Activated naive CD8-positive, alpha-beta T cell treated with anti-CD3 and anti-CD28 coated beads, Interleukin-2, amount 50 U/mL, for 16 hours (primary cell): ENCODE measurements at places on chromosomes 12 and 14.

- DNase-seq, result no peak
Observed at GRCh38 chr14:101114726-101115515, 211.4 kb upstream of the RTL1 start.

GRCh38 chr14:39680777-39681176 lies 248.5 kb upstream of the FBXO33 start:
- DNase-seq, result no peak

DNA sequence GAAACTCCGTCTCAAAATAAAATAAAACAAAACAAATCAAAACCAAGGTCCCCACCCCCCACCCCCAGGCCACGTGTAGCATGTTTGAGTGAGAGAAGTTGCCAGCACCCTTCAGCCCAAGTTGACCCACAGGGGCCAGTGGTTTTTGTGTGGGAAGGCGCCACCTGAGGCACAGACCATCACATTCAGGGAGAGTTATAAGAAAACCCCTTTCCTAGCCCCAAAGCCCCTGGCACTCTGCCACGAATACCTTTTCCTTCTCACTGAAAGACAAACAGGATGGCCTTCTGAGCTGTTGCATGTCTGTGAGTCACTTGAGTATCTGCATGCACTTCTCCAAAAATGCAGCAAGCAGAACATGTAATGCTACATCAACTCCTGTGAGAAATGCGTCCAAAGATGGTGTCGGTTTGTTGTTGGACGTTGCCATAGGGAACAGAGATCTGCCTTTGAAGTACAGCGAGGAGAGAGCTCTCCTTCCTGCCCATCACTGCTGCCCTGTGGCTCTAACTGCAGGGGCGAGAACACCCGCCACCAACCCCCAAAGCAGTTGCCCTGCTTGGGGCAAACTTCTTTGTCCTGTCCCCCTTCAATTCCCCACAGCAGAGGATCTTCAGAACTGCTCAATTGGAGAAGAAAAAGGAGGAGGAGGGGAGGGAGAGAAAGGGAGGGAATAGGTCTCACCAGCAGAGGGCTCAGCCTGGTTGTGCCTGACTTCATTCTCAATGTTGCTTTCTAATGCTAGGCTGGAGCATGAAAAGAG lies 2.7 kb upstream of the TRAF3 start:
- no peak for DNase-seq

DNA sequence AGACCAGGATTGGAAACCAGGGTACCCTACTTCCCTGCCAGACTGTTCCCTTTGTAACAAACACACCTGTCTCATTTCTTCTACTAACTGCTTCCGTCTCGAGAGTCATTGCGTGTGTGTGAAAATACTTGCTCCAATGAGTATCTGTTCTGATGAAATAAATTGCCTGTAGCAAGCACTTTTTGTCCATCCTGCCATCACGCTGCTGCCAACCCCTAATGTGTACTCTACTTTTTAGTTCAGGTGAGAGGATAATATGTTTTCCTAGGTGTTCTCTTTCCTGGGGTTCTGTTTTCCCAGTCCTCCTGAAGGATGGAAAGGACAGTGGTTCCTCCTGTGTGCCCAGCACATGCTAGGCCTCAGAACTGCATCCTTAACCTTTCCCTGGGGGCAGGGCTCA lies 1.0 kb downstream of the TUNAR start:
- no peak for DNase-seq

DNA sequence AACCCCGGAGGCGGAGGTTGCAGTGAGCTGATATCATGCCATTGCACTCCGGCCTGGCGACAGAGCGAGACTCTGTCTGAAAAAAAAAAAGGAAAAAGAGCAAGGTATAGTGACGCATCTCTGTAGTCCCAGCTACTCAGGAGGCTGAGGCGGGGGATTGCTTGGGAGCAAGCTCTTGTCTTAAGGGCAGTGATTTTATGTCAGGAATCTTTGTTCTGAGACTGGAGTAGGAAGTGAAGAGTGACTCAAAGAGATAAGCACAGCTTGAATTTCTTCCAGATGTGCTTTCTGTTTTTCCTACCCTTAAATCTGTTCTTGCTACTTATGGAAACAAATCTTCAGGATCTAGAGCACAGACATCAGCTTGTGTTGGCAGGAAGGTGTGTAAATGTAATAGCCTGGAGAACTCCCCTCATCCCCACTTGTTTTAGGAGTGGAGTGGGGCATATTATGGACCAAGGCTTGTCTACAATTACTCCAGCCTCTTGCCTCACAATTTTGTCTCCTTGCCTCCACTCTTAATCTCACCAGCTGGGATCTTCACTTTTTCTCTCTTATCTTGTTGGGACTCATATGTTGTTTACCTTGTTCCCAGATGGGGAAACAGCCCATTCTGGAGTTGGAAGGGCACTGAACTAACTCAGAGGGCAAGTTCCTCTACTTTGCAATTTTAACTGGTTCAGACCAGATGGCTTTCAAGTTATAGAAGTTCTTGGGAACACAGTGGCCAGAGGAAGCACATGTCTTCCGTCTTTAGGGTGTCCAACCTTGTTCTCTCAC lies 7.5 kb downstream of the TMED2 start:
- DNase-seq, result no peak
